ENCODE measurements at places on chromosomes 2 and 18.
A peak's percentile ranks its signal among the peaks of the same experiment; 100 is the strongest.

- no peaks in the 10 kb centered on the region for H3K36me3 ChIP-seq
- peaks cover 9% of the 10 kb centered on the region for H3K4me1 ChIP-seq
- H3K27ac ChIP-seq: no peak overlapping the region
- DNase-seq: no peak
Measured at GRCh38 chr2:157800838-157801495, 75.2 kb downstream of the ACVR1 start.

DNA sequence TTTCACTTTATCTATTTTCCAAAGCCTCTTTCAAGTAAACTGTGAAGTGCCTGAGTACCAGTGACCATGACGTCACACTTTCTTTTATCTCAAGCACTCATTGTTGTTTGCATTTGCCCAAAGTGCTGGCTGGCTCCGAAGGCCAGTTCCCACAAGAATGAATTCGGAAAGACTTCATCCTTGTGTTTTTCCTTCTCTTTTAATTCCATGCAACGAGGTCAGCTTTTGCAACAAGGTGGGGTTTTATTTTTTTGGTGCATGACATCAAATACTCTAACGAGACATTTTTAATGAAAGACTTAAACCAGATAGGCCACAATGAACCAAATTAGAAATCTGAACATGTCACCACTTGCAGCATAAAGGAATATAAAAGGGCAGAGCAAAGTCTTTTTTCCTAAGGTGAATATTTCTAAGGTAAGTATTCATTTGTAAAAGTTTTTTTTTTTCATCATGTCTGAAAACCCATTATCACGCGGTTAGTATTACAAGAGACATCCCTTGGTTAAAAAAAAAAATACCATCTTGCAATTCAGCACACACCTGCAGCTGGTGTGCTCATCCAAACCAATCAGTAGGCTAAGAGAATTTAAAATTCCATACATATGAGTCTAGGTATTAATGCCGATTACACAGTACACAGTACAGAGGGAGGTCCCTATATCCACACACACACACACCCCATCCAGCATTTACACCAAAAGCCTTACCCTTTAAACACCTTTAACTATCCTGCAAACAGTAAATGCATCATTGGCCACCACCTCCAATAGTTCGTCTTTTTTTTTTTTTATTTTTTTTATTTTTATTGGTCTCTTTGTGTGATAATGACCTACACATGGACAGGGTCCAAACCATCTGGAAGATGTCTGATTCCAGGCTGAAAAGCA lies 2.3 kb downstream of the ARL4C start:
- peak overlapping the region; percentile 50 for H3K4me3 ChIP-seq
- no peaks in the 10 kb centered on the region for H3K27me3 ChIP-seq
- DNase-seq: peak; percentile 49
- no peak overlapping the region for H3K27ac ChIP-seq
- no peaks in the 10 kb centered on the region for H3K36me3 ChIP-seq

- no peaks in the 10 kb centered on the region for H3K4me1 ChIP-seq
- no peaks in the 10 kb centered on the region for H3K36me3 ChIP-seq
- no peaks in the 10 kb centered on the region for H3K27me3 ChIP-seq
- H3K27ac ChIP-seq: no peak overlapping the region
Measured at GRCh38 chr2:237184919-237185552, 99.3 kb downstream of the COPS8 start.

- no peak for DNase-seq
- H3K4me1 ChIP-seq: no peaks in the 10 kb centered on the region
- H3K27me3 ChIP-seq: no peaks in the 10 kb centered on the region
- no peak overlapping the region for H3K4me3 ChIP-seq
- no peaks in the 10 kb centered on the region for H3K36me3 ChIP-seq
- no peak overlapping the region for H3K27ac ChIP-seq
Measured at GRCh38 chr2:48183991-48184390, 277.7 kb upstream of the FBXO11 start.

- no peak overlapping the region for H3K27ac ChIP-seq
- no peaks in the 10 kb centered on the region for H3K4me1 ChIP-seq
- DNase-seq: no peak
- H3K4me3 ChIP-seq: no peak overlapping the region
Measured at GRCh38 chr18:24915547-24915946, 436.4 kb downstream of the ZNF521 start.

GRCh38 chr2:122528958-122529705 lies 773.7 kb downstream of the TSN start:
- no peak overlapping the region for H3K4me3 ChIP-seq
- no peaks in the 10 kb centered on the region for H3K27me3 ChIP-seq
- DNase-seq: no peak

- no peaks in the 10 kb centered on the region for H3K36me3 ChIP-seq
- peaks cover 19% of the 10 kb centered on the region for H3K4me1 ChIP-seq
- no peak for DNase-seq
- H3K27ac ChIP-seq: no peak overlapping the region
Measured at GRCh38 chr2:41892476-41892875, 155.3 kb upstream of the PKDCC start.

DNA sequence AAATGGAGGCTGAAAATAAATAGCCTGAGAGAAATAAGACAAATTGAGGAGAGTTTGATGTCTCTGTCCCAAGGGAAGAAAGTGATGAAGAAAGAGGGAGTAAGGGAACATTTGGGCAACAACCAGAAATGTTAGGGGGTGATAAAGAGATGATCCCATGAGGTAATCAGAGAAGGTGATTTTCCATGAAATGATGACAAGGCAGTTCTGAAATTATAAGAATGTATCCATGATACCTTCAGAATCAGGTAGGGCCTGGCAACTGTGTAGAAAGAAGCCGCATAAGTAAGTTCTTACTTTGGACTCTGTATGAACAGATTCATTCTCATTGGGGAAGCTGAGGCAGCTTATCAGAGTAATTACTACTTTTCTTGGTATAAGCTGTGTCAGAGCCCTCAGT lies 106.1 kb downstream of the THSD7B start:
- no peaks in the 10 kb centered on the region for H3K4me1 ChIP-seq
- no peak overlapping the region for H3K27ac ChIP-seq
- no peak for DNase-seq
- no peaks in the 10 kb centered on the region for H3K27me3 ChIP-seq
- no peak overlapping the region for H3K4me3 ChIP-seq
- no peaks in the 10 kb centered on the region for H3K36me3 ChIP-seq

DNA sequence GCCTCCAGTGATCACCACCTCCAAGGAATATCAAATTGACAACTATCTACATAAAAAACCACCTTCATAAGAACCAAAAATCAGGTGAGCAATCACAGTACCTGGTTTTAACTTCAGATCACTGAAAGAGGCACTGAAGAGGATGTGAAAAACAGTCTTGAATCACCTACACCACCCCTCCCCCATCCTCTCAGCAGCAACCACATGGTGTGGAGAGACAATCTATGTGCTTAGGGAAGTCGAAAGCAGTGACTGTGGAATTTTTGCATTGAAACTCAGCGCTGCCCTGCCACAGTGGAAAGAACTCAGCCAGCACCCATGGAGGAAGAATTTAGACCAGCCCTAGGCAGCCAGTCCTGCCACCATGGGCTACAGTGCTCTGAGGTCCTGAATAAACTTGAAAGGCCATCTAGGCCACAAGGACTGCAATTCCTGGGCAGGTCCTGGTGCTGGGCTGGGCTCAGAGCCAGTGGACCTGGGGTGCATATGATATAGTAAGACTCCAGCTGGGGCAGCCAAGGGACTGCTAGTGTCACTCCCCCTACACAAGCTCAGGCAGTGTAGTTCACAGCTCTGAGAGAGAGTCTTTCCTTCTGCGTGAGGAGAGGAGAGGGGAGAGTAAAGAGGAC lies 75.6 kb downstream of the ATL2 start:
- H3K4me3 ChIP-seq: no peak overlapping the region
- no peaks in the 10 kb centered on the region for H3K27me3 ChIP-seq
- H3K36me3 ChIP-seq: peaks cover 34% of the 10 kb centered on the region
- H3K4me1 ChIP-seq: no peaks in the 10 kb centered on the region

- no peaks in the 10 kb centered on the region for H3K36me3 ChIP-seq
- no peak overlapping the region for H3K27ac ChIP-seq
- no peak for DNase-seq
- H3K27me3 ChIP-seq: no peaks in the 10 kb centered on the region
- no peaks in the 10 kb centered on the region for H3K4me1 ChIP-seq
- no peak overlapping the region for H3K4me3 ChIP-seq
Measured at GRCh38 chr2:20704886-20705285, 37.9 kb downstream of the GDF7 start.

GRCh38 chr2:69309351-69310110 lies 77.5 kb downstream of the GFPT1 start:
- DNase-seq: no peak
- no peaks in the 10 kb centered on the region for H3K4me1 ChIP-seq
- H3K27me3 ChIP-seq: peaks cover 26% of the 10 kb centered on the region
- H3K36me3 ChIP-seq: no peaks in the 10 kb centered on the region
- H3K4me3 ChIP-seq: no peak overlapping the region

GRCh38 chr18:11309172-11309571 lies 159.8 kb upstream of the PIEZO2 start:
- peaks cover 23% of the 10 kb centered on the region for H3K4me1 ChIP-seq
- H3K4me3 ChIP-seq: no peak overlapping the region
- peak; percentile 47 for DNase-seq
- H3K27ac ChIP-seq: no peak overlapping the region
- H3K36me3 ChIP-seq: no peaks in the 10 kb centered on the region
